ENCODE measurements at places on chromosomes 12 and 14. TPM values are rescaled to one million over a fixed set of nuclear protein-coding genes. Genes with fewer than 3 reads are reported as not detected.
A peak's percentile ranks its signal among the peaks of the same experiment; 100 is the strongest.

PLEK2 gene
- not detected for total RNA-seq

PIK3C2G gene
- not detected for total RNA-seq

PEX5 gene
- total RNA-seq, result 27.6 TPM

GRCh38 chr12:52884526-52885293 is 20.2 kb downstream of the KRT8 start:
- DNase-seq, result peak; percentile 48

GRCh38 chr12:74890237-74890599 is 319.4 kb downstream of the KCNC2 start:
- peak; percentile 79 for DNase-seq

All from H4 (cell line).